ENCODE measurements at places on chromosomes 12 and 14. TPM values are rescaled to one million over a fixed set of nuclear protein-coding genes. Genes with fewer than 3 reads are reported as not detected.

Gene KRT5
- not detected for total RNA-seq

Gene TEAD4
- 38.1 TPM for total RNA-seq

Gene DIO3
- not detected for total RNA-seq

Gene HCAR3
- not detected for total RNA-seq

Gene BCL2L2
- 29.4 TPM for total RNA-seq

Gene COCH
- total RNA-seq = 5.4 TPM

Gene PPP1R1A
- not detected for total RNA-seq

Gene TCL1B
- total RNA-seq = not detected

Gene FSCB
- total RNA-seq = not detected

Gene PITPNM2
- total RNA-seq = 5.8 TPM

Gene MIS18BP1
- 38.5 TPM for total RNA-seq

Gene TSPAN11
- total RNA-seq = 2.4 TPM

Gene PLD4
- total RNA-seq = 0.04 TPM

Gene LALBA
- not detected for total RNA-seq

Gene SPRING1
- 9.2 TPM for total RNA-seq

Gene CCDC177
- total RNA-seq = not detected

Gene PAX9
- total RNA-seq = 7.0 TPM

Gene FIGNL2
- not detected for total RNA-seq

Gene SPTB
- total RNA-seq = 1.9 TPM

Gene HCAR2
- total RNA-seq = not detected

Gene NUAK1
- 5.5 TPM for total RNA-seq
